ENCODE measurements at places on chromosomes 5 and 9.

- DNase-seq, result no peak
Observed at GRCh38 chr5:153670101-153670500, 179.6 kb downstream of the GRIA1 start.

GRCh38 chr9:20426019-20426418 lies 196.3 kb downstream of the MLLT3 start:
- no peak for DNase-seq

- DNase-seq, result no peak
Observed at GRCh38 chr9:120524038-120524437, 55.9 kb downstream of the CDK5RAP2 start.

- DNase-seq, result no peak
Observed at GRCh38 chr5:115050866-115051265, 118.8 kb downstream of the TRIM36 start.

DNA sequence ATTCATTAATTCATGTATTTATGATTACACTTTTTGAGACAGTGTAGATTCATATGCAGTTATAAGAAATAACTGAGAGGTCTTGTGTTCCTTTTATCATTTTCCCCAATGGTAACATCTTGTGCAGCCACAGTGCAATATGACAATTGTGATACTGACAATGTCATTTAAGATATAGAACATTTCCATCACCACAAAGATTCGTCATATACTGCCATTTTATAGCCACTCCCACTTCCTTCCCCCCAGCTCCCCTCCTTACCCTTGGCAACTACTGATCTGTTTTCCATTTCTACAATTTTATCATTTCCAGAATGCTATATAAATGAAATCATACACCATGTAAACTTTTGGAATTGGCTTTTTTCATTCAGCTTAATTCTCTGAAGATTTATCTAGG lies 53.8 kb downstream of the NR2F1 start:
- no peak for DNase-seq

GRCh38 chr9:137128158-137128861 lies 10.6 kb upstream of the GRIN1 start:
- DNase-seq, result no peak

DNA sequence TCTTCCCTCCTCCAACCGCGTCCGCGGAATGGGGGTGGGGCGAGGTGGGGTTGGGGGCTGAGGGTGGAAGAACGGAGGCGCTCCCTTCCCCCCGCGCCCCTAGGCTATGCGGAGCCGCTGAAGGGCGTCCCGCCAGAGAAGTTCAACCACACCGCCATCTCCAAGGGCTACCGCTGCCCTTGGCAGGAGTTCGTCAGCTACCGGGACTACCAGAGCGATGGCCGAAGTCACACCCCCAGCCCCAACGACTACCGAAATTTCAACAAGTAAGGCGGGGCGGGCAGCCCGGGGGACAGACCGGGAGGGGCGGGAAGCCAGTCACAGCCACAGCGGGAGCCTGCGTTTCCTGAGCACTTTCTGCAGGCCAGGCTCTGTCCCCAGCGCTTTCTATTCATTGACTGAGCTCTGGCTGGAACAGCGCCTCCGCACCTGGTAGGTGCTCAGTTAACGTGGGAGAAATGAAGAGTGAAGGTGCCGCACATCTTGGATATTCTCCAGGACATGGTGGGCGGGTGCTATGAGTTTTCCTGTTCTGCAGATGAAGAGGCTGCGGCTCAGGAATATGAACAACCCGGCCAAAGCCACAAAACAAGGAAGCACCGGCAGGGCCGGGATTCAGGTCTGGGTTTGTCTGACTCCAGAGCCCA lies 11.3 kb downstream of the MYOZ3 start:
- peak; percentile 18 for DNase-seq

- peak; percentile 61 for DNase-seq
Observed at GRCh38 chr9:136943291-136944211, 987 bp downstream of the FBXW5 start.

GRCh38 chr5:88778736-88779135 lies 104.2 kb downstream of the MEF2C start:
- DNase-seq, result no peak

DNA sequence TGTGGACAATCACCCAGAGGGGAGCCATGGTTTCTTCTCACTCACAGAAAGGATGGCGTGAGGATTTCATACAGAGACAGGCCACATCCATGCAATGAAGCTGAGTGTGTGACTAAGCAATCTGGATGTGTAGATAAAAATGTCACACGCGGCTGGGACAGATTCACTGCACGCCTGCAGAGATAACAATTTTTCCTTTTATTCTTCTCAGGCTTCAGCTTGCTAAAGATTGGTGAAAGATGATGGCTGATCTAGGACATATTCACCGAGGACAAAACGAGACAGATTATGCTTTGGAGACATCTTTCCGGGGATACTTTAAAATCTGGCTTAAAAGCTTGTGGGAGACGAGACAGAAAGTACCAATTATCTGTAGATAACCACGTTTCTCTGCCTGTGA lies 313.9 kb upstream of the TRPC7 start:
- DNase-seq, result no peak

- DNase-seq, result no peak
Observed at GRCh38 chr5:1826235-1826980, 25.2 kb downstream of the NDUFS6 start.

DNA sequence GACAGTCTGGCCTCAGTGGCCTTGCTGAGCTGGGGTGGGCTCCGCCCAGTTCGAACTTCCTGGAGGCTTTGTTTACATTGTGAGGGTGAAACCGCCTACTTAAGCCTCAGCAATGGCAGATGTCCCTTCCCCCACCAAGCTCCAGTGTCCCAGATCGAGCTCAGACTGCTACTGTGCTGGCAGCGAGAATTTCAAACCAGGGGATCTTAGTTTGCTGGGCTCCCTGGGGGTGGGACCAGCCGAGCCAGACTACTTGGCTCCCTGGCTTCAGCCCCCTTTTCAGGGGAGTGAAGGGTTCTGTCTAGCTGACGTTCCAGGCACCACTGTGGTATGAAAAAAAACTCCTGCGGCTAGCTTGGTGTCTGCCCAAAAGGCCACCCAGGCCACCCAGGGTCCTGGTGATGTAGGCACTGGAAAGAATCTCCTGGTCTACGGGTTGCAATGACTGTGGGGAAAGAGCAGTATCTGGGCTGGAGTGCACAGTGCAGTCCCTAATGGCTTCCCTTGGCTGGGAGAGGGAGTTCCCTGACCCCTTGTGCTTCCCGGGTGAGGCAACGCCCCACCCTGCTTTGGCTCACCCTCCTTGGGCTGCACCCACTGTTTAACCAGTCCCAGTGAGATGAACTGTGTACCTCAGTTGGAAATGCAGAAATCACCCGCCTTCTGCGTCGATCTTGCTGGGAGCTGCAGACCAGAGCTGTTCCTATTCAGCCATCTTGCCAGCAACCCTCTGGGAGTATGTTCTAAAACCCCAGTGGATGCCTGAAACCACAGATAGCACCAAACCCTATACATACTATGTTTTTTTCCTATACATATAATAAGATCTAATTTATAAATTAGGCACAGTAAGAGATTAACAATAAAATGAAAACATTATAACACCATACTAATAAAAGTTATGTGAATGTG lies 95.5 kb downstream of the TMEM161B start:
- DNase-seq, result no peak

- peak; percentile 74 for DNase-seq
Observed at GRCh38 chr5:140145818-140146522, 20.2 kb downstream of the IGIP start.

DNA sequence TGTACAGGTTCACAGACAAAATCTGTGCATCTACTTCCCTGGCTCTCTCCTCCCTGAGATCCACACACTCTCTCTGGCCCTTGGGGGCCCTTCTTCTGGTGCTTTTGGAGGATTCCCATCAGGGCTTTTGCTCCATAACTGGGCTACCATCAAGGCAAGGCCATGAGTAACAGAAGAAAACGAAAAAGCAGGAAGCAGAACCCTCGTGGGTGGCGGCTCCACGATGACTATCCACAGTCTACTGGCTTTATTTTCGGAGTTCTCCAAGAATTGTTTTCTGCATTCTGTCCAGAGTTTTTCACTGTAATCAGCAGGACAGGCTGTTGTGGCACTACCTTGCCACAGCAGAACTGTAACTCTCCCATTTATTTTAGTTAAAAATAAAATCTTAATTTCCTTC lies 19.9 kb downstream of the PNPLA7 start:
- no peak for DNase-seq

- no peak for DNase-seq
Observed at GRCh38 chr5:91177085-91177484, 206.0 kb downstream of the ARRDC3 start.

GRCh38 chr5:145389047-145389446 lies 446.1 kb downstream of the PRELID2 start:
- no peak for DNase-seq

DNA sequence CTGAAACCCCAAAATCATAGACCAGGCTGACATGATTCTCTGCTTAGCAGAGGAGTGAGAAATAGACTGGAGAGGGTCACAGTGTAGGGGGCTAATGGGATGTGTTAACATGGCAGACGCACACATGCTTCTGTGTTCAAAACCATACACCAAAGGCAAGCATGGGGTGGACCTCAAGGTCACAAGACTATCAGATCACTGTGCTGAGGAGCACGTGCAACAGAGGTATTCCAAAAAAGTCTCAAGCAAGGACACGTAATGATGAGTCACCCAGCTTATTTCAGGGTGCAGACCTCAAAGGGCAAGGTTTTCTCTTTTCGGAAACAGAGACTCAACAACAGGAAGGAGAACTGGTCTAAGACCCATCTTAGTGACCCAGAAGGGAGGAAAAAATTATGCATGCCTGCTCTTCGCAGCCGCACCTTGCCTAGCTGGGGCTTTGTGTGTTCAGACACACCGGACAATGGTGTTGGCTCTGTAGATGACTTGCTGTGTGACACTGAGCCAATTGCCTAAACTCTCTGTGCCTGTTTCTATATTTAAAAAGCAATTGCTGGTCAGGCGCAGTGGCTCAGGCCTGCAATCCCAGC lies 20.3 kb downstream of the WHRN start:
- DNase-seq, result peak; percentile 58

DNA sequence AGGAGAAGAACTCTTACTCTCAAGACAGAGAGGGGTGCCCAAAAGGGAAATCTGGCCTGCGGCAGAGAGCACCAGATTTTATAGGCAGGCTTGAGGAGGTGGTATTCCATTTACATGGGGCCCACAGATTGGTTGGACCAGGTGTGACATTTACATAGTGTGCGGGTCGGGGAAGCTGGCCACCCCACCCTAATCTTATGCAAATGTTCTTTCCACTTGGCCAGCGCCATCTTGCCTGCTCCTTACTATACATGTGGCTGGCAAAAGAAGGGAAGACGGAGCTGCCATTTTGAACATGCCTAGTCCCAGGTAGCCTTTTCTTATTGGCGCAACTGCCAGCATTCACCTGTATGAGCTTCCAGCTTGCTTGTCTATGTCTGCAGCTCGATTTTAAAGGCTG lies 34.8 kb downstream of the PLEKHG4B start:
- DNase-seq, result no peak

GRCh38 chr5:22665801-22666200 lies 187.3 kb downstream of the CDH12 start:
- DNase-seq, result no peak

- DNase-seq, result no peak
Observed at GRCh38 chr5:150167908-150168307, 1.3 kb downstream of the CDX1 start.

- peak; percentile 36 for DNase-seq
Observed at GRCh38 chr9:20683351-20684034, 566 bp upstream of the FOCAD start.

- no peak for DNase-seq
Observed at GRCh38 chr5:58706736-58707135, 123.9 kb downstream of the RAB3C start.

DNA sequence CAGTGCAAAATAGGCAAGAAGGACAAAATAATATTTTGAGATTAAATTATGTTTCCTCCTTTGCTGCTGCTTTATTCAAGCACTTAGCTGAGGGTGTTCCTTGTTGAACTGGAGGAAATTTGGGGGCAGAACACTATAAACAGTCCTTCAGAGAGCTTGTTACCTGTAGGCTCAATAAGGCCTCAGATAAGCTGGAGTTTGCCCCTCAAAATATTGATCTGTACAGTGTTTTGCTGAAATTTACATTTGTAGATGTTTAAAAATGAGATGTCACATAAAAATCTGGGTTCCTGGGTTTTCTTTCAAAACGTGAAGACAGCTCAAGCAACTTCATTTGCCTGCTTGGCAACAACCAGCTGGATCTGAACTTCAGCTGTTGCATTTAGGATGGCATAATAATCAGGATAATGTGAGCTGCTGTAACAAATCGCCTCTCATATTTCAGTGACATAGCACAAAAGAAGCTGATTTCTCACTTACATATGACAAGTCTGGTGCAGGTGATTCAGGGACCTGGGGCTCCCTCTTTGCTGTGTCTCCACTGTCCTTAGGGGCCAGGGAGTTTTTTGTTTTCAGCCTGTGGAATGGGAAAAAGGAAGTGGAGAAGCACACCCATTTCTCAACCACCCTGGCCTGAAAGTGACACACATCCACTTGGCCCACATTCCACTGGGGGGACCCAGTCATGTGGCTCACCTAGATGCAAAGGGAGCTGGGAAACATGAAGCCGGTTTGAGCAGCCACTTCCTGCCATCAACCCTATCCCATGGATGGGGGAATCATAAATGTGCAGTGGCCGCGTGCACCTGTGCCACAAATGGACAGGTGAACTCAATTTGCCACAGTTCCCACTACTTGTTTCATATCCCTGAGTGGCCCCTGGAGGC lies 2.4 kb upstream of the PSAT1 start:
- DNase-seq, result no peak

DNA sequence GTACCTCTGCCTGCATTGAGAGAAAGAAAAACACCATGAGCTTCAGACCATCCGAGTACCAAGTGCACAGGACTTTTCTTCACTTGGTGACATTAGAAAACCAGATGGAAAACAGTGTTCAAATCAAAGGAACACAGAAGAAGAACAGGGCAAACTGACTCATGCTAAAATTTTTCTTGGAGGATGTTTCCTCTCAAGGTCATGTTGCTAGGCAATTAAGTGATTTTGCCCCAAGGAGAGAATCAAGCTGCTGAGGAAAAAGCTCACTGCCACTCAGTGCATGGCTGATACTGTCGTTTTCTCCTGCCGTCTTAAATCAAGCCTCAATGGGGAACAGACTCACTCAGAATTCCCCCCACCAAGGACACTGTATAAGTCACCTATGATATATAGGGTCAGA lies 57.9 kb upstream of the SIMC1 start:
- no peak for DNase-seq

GRCh38 chr5:59543821-59544442 lies 349.6 kb downstream of the PDE4D start:
- DNase-seq, result no peak

Measured in activated naive CD8-positive, alpha-beta T cell treated with anti-CD3 and anti-CD28 coated beads for 36 hours (primary cell).